ENCODE measurements at places on chromosomes 13 and 19.
A peak's percentile ranks its signal among the peaks of the same experiment; 100 is the strongest.

- ATAC-seq = peak; percentile 69
Observed at GRCh38 chr19:49808711-49809159, 4.4 kb downstream of the FUZ start.

- no peak for ATAC-seq
Observed at GRCh38 chr19:39192846-39193245, 3.9 kb upstream of the NCCRP1 start.

DNA sequence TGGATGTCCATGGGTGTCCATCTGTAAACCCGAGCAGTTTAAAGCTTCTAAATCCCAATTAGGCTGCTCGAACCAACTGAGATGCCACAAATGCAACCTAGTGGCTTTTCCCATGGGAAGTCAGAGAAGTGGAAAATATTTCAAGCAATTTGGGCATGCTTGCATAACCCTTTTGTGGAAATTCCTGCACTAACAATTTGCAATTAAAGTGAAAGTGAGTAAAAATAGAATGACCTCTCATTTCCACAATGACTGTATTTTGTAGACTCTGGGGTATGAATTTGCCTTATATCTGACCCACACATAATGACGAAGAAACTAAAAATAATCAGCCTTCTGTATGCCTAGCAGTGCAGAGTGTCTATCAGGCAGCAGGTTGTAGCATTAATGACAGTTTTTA lies 91.8 kb upstream of the TSC22D1 start:
- ATAC-seq = no peak

- peak; percentile 43 for ATAC-seq
Observed at GRCh38 chr13:79481685-79482052, 714 bp downstream of the NDFIP2 start.

DNA sequence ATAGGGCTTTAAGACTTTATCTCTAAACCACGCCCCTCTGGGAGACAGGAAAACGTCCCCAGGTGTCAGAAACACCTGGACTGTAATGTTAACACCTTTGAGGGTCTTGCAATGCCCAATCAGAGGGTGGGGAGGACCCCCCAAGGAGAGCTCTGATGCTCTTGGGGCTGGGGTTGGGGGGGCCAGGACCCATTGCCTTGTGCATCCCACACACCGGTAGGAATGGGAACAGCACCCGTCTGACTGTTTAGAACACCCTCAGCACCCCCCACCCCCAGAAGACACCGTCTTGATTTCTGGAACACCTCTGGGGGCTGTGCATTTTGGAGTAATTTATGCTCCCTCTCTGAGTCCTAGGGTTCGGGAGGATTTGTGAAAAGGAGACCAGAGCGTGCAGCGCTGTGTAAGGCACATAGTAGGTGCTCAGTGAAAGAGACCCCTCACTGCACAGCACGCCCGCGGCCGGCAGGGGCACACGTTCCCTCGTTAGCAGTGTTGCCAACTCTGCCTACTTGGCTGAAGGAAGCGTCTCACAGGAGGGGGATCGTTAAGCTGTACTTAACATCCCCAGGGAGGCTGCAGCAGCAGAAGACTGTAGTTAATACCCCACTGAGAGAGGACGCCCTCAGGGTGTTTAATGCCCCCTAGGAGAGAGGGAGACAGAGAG lies 2.8 kb upstream of the ERFL start:
- ATAC-seq = no peak

DNA sequence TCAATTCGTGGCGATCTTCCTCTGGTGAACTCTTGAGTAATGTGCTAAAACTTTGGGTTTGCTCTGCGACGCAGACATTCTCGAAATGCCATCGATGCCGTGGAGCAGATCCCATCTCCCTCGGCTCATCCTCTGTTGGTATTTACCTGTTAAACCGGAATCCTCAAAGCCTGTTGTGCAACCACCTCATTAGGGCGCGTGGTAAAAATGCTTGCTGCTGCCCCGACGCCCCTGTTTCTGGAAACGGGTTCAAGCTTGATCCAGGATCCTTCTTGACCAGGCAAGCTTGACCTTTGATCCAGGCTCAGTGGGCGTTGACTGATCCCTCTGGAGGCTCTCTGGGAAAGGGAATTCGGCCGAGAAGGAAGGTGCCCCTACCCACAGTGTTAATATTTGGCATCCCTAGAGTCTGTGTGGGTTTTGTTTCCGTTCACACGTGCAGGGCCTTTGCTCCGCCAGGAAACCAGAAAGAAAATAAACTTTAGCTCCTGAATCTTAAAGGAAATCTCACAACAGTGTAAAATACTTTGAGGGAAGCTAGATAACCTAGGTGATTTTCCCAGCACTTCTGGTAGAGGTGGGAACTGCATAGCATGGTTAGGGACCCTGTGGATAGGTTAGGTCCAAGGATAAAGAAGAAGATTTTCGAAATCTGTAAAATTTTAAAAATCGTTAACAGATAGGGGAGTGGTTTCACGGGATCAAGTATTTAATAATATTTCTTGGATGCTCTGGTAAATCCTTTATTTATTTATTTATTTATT lies 1.1 kb downstream of the LSM14A start:
- ATAC-seq = peak; percentile 53

- ATAC-seq = no peak
Observed at GRCh38 chr19:664913-665443, 2.0 kb upstream of the RNF126 start.

DNA sequence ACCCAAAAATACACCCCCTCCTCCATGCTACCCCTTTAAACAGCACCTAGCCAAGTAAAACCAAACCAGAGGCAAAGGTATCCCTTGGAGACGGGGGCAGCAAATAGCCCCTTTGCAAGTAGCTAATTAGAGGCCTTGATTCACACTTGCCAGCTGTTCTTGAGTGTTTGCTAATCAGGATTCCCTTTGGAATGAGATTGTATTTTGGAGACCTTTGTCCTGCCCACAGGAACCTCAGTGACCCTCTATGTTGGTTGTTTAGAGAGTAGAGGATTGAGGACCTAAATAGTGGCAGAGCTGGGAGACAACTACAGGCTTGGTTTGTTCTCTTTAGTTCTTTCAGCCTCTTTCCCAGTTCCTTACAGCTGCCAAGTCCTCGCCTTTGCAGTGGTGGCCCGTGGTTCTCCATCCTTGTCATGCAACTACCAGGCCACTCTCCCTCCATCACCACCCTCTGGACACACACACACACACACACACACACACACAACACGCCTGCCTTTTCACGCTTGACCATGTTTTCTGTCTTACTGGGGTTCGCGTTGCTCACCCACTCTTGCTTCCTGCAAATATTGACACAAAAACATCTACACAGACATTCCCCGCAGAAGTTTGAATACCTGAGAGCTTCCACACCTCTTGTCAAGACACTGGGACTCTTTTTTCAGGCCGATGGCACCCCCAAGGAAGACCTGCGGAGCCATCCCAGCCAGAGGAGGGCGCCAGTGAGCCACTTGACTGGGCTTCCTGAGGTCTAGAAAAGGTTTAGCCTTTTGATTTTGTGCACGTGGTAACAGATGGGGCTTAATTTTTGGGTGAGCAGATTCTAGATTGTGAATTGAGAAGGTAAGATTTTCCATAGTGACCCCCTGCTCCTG lies 80.0 kb upstream of the GPR183 start:
- ATAC-seq = no peak

- no peak for ATAC-seq
Observed at GRCh38 chr19:3233116-3233515, 8.7 kb downstream of the CELF5 start.

DNA sequence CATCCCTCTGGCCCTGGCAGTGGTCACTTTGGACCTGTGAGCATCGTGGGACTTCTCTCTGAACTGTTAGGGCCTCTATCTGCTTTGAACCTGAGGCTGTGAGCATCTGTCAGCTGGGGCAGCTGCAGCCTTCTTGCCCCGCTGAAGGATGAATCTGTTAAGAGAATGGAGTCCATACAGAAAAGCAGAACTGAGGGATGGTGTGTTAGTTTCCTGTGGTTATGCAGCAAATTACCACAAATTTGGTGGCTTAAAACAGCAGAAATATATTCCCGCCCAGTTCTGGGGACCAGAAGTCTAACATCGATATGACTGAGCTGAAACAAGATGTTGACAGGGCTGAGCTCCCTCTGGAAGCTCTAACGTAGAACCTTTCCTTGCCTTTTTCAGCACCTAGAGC lies 1.6 kb upstream of the ZNF497 start:
- no peak for ATAC-seq

- peak; percentile 88 for ATAC-seq
Observed at GRCh38 chr13:113448885-113449692, 4.2 kb downstream of the ADPRHL1 start.

DNA sequence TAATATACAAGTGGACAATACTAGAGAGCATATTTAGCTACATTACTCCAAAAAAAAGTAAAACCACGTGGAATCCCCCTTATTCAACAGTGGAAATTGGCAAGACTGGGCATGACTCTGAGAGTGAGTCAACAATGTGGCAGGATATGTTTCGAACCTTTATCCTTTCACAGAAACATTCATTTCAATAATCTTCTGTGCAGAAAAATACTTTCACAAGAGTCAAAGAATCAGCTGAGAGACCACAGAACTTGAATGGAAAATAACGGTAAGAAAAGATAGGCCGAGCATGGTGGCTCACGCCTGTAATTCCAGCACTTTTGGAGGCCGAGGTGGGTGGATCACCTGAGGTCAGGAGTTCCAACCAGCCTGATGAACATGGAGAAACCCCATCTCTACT lies 25.1 kb upstream of the CD70 start:
- no peak for ATAC-seq

DNA sequence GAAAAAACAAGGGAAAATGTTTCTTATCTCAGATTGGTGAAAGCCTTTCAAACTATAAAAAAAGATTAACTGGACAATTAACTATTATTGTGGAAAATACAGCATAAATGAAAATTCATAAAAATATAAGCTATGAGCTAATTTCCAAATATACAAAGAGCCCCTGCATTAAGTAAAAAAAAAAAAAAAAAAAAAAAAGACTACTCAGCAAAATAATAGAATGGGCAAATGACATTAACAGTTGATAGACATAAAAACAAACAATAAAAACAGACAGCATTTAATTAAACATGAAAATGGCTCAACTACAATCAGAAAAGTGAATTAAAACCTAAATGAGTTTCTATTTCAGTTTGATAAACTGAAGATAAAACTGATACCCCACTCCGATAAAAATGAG lies 77.5 kb downstream of the RBM26 start:
- no peak for ATAC-seq

DNA sequence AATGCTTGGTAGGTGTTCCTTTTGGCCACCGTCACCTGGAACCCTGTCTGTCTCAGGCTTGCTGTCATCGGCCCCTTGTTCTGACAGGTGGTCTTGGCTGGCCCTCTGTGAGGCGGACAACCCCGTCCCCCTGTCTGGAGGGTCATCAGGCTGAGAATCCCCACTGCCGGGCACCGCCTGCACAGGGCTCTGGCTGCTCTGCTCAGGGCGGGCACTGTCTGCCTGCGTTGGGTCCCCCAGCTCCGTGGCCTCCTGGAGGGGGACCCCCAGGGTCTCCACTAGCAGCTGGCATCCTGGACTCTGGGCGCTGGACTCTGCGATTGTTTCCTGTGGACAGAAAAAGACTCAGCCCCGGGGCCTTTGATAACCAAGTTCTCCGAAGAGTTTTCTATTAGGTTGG lies 13.2 kb downstream of the NANOS3 start:
- ATAC-seq = no peak

DNA sequence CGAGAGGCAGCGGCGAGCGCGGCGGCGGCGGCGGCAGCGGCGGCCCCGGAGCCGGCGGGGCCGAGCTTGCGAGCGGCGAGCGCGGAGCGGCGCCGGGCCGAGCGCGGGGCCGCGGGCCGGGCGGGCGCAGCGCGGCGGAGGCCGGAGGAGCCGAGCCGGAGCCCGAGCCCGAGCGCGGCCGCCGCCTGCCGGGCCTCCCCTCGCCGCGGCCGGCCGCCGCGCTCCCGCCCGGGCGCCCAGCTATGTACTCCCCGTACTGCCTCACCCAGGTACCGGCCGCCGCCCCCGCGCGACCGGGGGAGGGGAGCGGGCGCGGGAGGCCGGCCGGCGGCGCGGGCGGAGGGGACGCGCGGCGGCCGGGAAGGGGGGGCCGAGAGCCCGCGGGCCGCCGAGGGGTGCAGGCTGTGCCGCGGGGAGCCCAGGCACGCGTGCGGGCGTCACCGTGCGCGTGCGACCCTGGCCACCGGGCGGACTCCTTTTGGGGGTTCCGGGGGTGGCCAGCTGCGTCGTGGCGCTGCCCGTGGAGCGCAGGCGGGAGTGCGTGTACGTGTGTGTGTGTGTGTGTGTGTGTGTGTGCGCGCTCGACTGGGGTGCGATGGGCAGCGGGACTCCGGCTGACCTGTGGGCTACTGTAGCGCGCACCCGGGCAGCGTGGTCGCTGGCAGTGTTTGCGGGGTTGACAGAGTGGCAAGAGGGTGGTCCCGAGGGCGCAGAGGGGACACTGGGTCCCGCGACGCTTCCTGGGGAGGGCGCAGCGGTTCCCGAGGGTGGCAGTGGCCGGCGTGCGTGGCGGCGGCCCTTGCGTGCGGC lies 526 bp downstream of the NFIX start:
- ATAC-seq = peak; percentile 13

GRCh38 chr19:16559780-16560276 lies 12.4 kb downstream of the SLC35E1 start:
- ATAC-seq = no peak

DNA sequence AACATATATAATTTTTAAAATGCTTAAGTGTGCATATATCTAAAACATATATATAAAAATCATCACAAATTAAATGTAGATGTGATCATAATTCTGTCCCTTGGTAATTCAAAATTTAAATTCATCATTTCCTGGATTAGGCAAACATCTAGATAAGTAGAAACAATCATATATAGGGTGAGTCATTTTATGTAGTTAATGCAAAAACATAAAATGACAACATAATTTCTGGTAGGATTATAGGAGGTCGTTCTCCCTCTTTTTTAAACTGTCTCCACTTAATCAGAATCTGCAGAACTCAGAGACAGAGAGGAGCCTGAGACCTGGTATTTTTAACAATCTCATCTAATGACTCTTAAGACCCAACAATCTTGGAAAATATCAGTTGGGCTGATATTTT lies 333.4 kb downstream of the KCTD12 start:
- ATAC-seq = no peak

DNA sequence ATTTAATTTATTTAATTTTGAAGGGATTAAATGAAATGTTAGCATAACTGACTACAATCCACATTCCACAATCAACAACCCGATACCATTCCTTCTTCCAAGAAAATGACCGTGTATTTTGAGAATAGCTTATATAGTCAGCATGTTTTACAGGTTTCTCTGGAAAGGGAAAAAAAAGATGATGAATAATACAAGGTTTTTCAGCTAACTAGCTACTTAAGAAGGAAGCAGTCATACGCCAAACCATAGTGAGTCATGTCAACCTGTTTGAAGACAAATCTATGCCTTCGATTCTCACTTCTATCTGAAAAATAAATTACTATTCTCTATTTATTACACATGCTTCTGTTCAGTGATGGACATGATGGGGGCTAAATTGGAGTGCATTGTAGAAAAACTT lies 258.6 kb downstream of the EFNB2 start:
- peak; percentile 80 for ATAC-seq

Measured in esophagus mucosa (tissue), 1 donor.